Small intestine (tissue), 16 donors: ENCODE measurements at places on chromosomes 13 and 19.
A peak's percentile ranks its signal among the peaks of the same experiment; 100 is the strongest.

GRCh38 chr13:90846936-90847335, 500.6 kb upstream of the MIR17HG start:
- no peaks in the 10 kb centered on the region for H3K27me3 ChIP-seq
- no peaks in the 10 kb centered on the region for H3K4me1 ChIP-seq
- no peak for DNase-seq
- no peak overlapping the region for H3K4me3 ChIP-seq
- H3K27ac ChIP-seq, result no peak overlapping the region
- no peaks in the 10 kb centered on the region for H3K36me3 ChIP-seq

GRCh38 chr19:17488593-17489391, 18.5 kb downstream of the SLC27A1 start:
- no peaks in the 10 kb centered on the region for H3K36me3 ChIP-seq

DNA sequence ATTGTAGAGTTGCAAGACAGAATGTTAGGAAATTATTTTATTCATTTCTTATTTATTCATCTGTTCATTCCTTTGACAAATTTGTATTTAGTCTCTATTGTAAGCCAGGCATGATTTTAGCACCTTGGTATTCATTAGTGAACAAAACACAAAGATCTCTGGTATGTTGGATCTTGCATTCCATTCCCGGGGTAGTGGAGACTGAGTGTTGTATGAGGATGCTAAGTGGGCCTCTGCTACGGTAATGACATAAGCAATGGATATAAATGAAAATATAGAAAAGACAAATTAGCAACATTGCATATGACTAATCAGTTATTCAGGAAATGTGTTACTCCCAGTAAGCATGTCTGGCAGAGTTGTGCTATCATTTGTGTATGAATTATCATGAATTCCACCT, 449.3 kb downstream of the PCDH17 start:
- no peaks in the 10 kb centered on the region for H3K36me3 ChIP-seq
- no peaks in the 10 kb centered on the region for H3K27me3 ChIP-seq
- H3K4me1 ChIP-seq, result no peaks in the 10 kb centered on the region

- no peak overlapping the region for H3K27ac ChIP-seq
- H3K27me3 ChIP-seq, result no peaks in the 10 kb centered on the region
- no peak for DNase-seq
- H3K4me1 ChIP-seq, result no peaks in the 10 kb centered on the region
- no peaks in the 10 kb centered on the region for H3K36me3 ChIP-seq
- H3K4me3 ChIP-seq, result no peak overlapping the region
Measured at GRCh38 chr19:31955061-31955460, 390.3 kb upstream of the ZNF507 start.

DNA sequence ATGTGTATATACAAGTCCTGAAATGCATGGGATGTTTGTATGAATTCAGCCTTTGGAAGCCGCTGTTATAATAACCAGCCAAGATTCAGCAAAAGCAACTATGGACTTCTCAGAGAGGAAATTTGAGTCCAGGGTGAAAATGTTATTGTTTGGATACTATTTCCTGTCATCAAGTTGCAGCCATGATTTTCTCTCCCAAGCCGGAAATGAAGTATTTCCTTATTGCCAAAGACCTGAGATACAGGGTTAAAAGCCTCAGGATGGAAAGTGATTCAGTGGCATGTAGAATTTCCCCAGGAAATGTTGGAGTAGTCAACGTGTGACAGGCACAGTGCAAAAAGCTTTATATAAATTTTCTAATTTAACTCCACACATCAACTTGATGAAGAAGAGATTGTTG, 133.9 kb downstream of the IRS2 start:
- H3K27me3 ChIP-seq, result no peaks in the 10 kb centered on the region
- H3K27ac ChIP-seq, result no peak overlapping the region
- no peak overlapping the region for H3K4me3 ChIP-seq
- H3K4me1 ChIP-seq, result no peaks in the 10 kb centered on the region

DNA sequence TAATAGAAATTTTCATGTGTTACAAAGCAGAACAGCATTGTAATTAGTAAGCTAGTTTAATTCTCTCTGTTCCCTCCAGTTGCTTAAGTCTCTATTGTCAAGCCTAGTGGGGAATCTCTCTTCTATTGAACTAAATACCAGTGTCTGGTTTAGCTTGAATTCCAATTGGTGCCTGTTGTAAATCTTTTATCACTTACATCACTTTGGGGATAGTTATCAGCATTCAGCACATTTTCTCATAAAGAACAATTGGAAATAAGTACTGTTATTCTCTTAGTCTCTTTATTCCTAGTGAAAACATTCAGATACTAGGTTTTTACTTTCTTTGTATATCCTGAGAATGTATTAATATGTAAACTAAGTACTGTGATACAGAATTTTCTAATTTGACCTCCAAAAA, 25.2 kb downstream of the IPO5 start:
- no peaks in the 10 kb centered on the region for H3K27me3 ChIP-seq
- H3K4me1 ChIP-seq, result peaks cover 4% of the 10 kb centered on the region
- H3K27ac ChIP-seq, result no peak overlapping the region
- no peak overlapping the region for H3K4me3 ChIP-seq

GRCh38 chr19:44570984-44571684, 41.7 kb upstream of the CEACAM20 start:
- H3K27ac ChIP-seq, result no peak overlapping the region
- H3K4me1 ChIP-seq, result no peaks in the 10 kb centered on the region
- peak; percentile 92 for DNase-seq
- H3K27me3 ChIP-seq, result no peaks in the 10 kb centered on the region

DNA sequence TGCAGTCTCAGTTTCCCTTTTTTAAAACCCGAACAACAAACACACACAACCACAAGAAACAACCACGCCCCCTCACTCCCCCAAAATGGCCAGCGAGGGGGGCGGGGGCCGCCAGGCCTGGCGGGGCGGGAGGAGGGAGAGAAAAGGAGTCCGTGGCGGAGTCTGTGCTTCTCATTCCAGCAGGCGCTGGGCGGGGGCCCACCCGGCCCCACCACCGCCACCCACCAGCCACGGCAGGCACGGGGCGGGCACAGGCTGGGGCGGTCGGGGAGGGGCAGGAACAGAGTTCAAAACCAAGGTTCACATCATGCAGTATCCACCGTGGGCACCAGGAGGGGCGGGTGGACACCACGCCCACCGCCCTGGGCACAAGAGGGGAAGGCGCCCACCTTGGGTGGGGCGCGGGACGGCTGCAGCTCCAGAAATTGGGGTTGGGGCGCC, 12.9 kb downstream of the DPF1 start:
- H3K36me3 ChIP-seq, result peaks cover 5% of the 10 kb centered on the region
- no peak overlapping the region for H3K4me3 ChIP-seq
- H3K4me1 ChIP-seq, result no peaks in the 10 kb centered on the region
